Activated CD4-positive, alpha-beta T cell treated with anti-CD3 and anti-CD28 coated beads, Interleukin-2, amount 10 ng/mL, durations not matched to agents 24 days and 14 days (primary cell): ENCODE measurements at places on chromosomes 11 and 22. TPM values are rescaled to one million over a fixed set of nuclear protein-coding genes. Genes with fewer than 3 reads are reported as not detected.

- DNase-seq, result no peak
Measured at GRCh38 chr22:46538814-46539160, 1.4 kb upstream of the CELSR1 start.

DNA sequence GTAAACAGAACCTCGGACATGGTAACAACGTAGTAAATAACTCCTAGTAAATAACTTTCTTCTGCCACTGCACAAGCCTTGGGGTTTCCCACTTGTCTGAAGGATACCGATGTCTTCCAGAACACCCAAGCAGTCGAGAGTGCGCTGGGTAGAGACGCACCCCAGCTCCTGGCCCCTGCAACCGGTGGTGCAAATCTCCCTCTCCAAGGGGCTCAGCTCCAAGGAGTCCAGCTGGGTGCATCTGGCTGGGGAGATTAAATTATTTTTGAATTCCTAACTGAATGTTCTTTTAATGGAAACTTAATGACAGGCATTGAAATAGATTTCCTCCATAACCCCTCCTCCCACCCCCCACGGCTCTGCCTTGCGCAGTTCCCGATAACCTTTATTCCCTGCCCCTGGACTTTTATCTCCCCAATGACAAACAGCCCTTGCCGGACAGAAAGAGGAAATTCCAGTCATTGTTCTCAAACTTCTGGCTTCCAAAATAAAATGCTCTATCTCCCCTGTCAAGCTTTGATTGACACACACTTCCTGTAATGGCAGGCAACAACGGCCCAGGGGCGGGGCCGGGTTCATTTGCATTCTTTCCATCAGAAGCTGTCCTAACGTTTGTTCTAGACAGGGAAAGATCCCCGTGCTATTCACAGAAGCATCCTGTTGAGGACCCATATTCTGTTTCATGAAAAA is 31.2 kb downstream of the KCNJ1 start:
- no peak for DNase-seq

- DNase-seq, result no peak
Measured at GRCh38 chr11:17877886-17878285, 135.0 kb downstream of the SERGEF start.

GRCh38 chr11:72381584-72382090 is 52.7 kb downstream of the CLPB start:
- DNase-seq, result no peak

DNA sequence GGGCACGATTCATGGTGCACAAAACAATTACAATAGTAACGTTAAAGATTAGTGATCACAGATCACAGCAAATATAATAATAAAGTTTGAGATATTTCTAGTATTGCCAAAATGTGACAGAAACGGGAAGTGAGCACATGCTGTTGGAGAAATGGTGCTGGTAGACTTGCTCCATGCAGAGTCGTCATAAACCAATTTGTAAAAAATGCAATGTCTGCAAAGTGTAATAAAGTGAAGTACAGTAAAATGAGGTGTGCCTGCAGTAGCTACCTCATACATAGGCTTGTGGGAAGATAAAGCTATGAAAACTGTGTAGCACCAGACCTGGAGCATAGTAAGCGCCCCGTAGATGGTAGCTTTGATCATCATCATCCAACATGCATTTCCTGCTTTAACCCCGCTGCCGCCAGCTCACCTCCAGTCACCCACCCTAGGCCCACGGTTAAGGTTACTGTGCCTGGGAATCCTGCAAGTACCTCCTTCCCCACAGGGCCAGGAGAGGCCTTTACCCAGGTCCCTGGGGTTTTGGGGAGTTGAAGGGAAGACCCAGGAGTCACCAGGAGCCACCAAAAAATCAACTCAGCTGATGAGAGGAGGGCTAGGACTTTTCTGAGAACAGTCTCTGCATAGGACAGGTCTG is 59.2 kb downstream of the MYO7A start:
- DNase-seq, result no peak

- DNase-seq, result no peak
Measured at GRCh38 chr11:36186340-36187175, 102.7 kb downstream of the COMMD9 start.

GRCh38 chr11:61028135-61028729 is 56.8 kb downstream of the CD6 start:
- DNase-seq, result peak; percentile 83

DNA sequence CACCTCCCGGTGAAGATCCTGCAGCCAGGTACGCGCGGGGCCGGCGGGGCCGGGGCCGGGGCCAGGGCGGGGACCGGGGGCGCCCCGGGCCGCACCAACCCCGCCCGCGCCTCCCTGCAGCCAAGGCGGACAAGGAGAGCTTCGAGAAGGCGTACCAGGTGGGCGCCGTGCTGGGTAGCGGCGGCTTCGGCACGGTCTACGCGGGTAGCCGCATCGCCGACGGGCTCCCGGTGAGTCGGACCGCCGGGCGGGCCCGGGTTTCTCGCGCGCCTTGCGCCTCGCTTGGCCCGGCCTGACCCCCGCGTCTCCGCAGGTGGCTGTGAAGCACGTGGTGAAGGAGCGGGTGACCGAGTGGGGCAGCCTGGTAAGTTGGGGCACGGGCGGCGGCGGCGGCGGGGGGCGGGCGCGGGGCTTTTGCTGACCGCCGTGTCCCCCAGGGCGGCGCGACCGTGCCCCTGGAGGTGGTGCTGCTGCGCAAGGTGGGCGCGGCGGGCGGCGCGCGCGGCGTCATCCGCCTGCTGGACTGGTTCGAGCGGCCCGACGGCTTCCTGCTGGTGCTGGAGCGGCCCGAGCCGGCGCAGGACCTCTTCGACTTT is 531 bp downstream of the PIM3 start:
- peak; percentile 83 for DNase-seq

DNA sequence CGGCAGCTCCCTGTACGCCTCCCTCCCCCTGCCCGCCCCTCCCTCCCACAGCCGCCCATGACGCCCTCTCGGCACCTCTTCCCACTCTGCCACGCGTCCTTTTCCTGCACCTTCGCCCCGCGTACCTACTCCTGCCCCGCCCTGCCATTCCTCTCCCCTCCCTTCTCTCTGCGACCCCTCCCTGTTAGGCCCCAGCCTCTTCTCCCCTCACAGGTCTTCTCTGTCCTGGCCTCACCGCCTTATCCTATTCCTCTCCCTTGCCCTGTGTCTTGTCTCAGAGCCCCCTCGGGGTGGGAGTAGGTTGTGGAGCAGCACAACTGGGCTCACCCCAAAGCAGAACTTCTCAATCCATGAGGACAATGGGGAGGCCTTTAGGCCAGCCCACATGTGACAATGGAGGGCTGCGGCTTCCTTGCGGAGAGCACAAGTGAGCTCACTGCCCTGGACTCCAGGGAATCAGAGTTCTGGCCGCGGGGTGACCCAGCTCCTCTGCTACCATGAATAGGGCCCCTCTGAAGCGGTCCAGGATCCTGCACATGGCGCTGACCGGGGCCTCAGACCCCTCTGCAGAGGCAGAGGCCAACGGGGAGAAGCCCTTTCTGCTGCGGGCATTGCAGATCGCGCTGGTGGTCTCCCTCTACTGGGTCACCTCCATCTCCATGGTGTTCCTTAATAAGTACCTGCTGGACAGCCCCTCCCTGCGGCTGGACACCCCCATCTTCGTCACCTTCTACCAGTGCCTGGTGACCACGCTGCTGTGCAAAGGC is 539 bp downstream of the SLC35C1 start:
- DNase-seq, result no peak

Gene OR5M3
- not detected in 2 replicates for total RNA-seq

DNA sequence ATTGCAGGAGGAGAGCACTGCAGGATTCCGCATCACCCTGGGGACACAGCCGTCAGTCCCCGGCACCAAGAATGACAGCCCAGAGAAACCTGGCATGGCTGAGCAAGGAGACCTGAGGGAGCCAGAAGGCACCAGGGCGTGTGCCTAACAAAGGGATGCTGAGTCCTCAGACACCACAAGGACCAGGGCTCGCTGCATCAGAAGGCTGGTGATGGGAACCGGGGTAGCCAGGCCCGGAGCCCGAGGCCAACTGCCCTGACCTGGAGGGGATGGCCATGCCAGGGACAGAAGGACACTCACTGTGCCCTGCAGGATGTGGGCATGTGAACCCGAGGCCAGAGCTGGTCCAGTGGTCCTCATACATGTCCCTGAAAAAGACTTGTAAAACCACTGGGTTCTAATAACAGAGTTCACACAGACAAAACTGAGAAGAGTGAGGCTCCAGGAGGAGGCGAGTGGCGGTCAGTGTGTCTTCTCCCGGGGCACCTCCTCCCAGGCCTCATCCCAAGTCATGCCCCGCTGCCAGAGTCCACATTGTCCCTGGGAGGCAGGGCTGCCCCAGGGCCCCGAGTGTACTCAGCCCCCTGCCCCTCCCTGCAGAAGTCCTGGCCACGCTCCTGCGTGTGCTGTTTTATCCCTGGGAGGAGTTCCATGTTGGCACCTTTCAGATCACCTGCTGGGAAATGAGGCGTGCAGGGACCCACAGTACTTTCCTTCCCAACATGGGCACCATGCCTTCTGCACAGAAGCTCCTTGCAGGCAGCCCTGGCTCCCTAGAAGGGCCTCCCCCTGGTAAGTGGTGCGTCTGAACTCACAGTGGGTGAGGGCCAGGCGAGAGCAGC is 42.5 kb downstream of the TBX1 start:
- no peak for DNase-seq

DNA sequence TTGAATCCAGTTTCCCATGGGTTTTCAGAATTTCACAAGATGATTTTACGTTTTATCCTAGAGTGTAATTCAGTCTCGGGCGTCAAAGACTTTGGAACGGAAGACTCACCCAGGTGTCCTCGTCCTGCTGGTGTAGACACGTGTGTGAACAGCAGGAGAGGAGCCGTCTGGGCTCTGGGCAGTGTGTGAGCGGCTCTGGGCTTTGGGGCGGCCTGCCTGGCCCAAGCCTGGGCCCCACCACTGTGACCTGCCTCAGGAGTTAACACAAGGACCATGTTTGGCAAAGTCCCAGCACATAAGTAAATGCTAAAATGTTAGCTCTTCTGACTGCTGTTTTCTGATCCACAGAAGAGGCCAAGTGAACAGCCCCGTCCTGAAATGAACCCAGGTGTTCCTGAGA is 1093.3 kb downstream of the BRD1 start:
- DNase-seq, result no peak
